Natural killer cell (primary cell): ENCODE measurements at places on chromosomes 4 and X. TPM values are rescaled to one million over a fixed set of nuclear protein-coding genes. Genes with fewer than 3 reads are reported as not detected.
A peak's percentile ranks its signal among the peaks of the same experiment; 100 is the strongest.

Gene SMR3A
- total RNA-seq: not detected

Gene MAGEE2
- not detected for total RNA-seq

Gene FMR1NB
- total RNA-seq: not detected

Gene MAP9
- 10.6 TPM for total RNA-seq

Gene SPACA5
- not detected for total RNA-seq

Gene RTL9
- total RNA-seq: not detected

Gene NIPAL1
- total RNA-seq: not detected

Gene NWD2
- not detected for total RNA-seq

- H3K27ac ChIP-seq: no peak overlapping the region
- H3K4me1 ChIP-seq: no peaks in the 10 kb centered on the region
- no peak overlapping the region for H3K4me3 ChIP-seq
- H3K36me3 ChIP-seq: no peaks in the 10 kb centered on the region
- H3K27me3 ChIP-seq: no peaks in the 10 kb centered on the region
These were observed 211.0 kb upstream of the ADGRL3 start for GRCh38 chr4:60989141-60989540.

DNA sequence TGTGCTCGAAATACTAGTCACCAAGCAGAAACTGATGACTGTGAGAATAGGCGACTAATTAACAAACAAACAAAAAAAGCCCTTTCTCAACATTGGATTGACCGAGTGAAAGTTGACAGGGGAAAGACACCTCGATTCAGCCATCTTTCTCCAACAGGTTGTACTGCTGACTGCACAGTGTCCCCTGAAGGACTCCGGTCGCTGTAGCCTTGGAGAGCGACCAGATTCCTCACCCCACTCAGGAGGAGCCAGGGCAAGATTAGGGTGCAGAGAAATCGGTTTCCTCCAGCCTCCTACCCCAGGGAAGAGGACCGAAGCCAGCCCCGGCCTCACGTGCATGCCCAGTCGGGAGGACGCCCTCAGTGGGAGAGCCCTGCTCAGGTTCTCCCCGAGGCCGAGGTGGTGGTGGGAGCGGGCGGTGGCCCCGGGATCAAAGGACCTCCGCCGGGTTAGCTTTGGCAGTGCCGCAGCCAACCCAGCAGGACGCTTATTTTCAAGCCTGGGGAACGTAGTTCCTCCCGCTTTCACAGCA, 1.1 kb upstream of the RAP1GDS1 start:
- no peaks in the 10 kb centered on the region for H3K27me3 ChIP-seq
- H3K27ac ChIP-seq: peak overlapping the region; percentile 73
- no peak for DNase-seq

DNA sequence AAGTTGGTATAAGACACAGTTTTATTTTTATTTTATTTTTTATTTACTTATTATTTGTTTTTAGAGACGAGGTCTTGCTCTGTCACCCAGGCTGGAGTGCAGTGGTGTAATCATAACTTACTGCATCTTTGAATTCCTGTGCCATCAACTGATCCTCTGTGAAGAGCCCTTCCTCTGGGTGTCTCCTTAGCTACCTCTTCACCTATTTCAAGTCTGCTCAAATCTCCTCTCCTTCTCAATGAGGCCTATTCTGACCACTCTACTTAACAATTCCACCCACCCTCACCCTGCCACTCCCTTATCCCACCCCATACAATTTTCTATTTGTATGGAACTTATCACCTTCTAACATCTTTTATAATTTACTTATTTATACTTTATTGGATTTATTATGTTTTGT, 183.4 kb downstream of the PPP3CA start:
- H3K4me3 ChIP-seq: no peak overlapping the region
- H3K4me1 ChIP-seq: no peaks in the 10 kb centered on the region
- no peaks in the 10 kb centered on the region for H3K36me3 ChIP-seq
- DNase-seq: no peak
- H3K27ac ChIP-seq: no peak overlapping the region
- H3K27me3 ChIP-seq: no peaks in the 10 kb centered on the region

DNA sequence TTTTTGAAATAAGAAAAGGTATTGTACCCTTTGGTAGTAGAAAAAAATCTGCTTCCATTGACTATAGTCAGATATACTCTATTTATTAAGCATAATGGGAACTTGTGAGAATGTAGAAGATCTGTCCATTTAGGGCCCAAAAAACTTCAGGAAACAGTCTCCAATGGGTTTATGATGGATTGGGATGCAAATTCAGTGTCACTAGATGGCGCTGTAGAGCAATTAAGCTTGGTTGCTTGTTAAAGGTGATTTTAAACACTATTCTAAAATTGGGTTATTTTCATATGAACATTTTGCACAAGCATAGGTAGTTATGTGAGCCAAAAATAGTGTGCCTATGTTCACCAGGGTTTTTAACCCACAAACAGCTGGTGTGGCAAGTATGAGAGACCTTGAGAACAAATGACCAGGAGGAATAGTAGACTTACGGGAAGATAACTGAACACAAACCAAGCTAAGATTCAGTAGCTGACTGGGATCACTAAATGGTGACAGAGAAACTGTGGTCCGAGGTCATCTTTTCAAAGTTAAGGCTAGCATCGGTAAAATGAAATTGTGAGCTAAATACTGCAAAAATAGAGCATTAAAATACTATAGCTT, 80.3 kb upstream of the LSM6 start:
- H3K27ac ChIP-seq: no peak overlapping the region
- H3K4me3 ChIP-seq: no peak overlapping the region
- H3K4me1 ChIP-seq: no peaks in the 10 kb centered on the region
- H3K27me3 ChIP-seq: no peaks in the 10 kb centered on the region
- no peaks in the 10 kb centered on the region for H3K36me3 ChIP-seq

DNA sequence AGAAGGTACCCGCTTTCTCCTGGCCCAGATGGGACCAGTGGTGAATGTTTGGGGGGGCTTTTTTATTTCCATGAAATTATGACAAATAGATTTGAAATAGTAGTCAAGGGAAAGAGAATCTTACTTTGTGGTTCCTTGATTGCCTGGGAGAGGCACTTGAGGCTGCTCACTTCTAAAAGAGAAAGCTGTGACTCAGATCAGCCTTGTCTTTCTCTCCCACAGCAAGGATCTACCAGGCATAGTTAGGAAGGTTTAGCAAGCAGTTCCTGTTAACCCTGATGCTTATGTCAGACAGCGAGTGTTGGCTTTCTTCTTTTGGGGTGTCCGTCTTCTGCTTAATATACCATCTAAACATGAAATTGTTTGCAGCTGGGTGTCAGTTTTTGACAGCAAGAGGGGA, 114.5 kb downstream of the TSPAN7 start:
- H3K27ac ChIP-seq: no peak overlapping the region
- no peaks in the 10 kb centered on the region for H3K36me3 ChIP-seq
- DNase-seq: no peak
- no peak overlapping the region for H3K4me3 ChIP-seq

DNA sequence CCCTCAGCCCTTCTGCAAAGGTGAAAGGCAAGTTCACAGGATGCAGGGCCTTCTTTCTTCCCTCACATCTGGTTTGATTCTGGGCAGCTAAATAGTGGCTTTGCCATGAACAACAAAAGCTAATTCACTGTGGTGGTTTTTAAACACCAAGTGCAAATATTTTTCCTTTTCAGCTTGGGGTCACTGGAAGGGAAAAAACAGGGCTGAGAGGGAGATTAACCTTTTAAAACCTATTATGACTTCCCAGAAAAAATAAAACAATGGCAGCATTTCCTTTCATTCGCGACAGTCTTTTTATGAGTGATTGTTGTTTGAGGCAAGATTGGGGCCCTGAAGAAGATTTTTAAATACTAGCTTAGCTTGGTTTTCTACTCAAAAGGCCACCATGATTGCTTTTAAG, 103.7 kb upstream of the SCML1 start:
- H3K4me1 ChIP-seq: no peaks in the 10 kb centered on the region
- no peaks in the 10 kb centered on the region for H3K27me3 ChIP-seq
- DNase-seq: no peak
- H3K36me3 ChIP-seq: no peaks in the 10 kb centered on the region
- no peak overlapping the region for H3K27ac ChIP-seq
- no peak overlapping the region for H3K4me3 ChIP-seq

DNA sequence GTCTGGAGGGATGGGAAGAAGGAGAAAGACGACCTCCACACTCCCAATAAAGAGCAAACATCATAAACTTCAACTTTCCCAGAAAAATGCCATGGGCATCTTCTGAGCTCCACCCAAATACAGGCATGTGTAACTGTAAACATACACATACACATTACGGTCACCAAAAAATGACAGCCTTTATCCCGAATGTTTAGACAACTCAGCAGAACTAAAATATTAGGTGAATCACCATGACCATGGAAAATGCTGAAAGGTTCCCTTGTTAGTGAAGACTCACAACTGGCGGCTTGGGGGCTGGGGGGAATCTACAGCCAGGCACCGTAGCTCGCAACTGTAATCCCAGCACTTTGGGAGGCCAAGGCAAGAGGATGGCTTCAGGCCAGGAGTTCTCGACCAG, 33.0 kb downstream of the PRKX start:
- H3K36me3 ChIP-seq: no peaks in the 10 kb centered on the region
- H3K4me3 ChIP-seq: no peak overlapping the region
- H3K4me1 ChIP-seq: no peaks in the 10 kb centered on the region

GRCh38 chrX:38868941-38869401, 67.7 kb downstream of the MID1IP1 start:
- H3K36me3 ChIP-seq: no peaks in the 10 kb centered on the region
- H3K27ac ChIP-seq: no peak overlapping the region
- no peaks in the 10 kb centered on the region for H3K4me1 ChIP-seq
- no peaks in the 10 kb centered on the region for H3K27me3 ChIP-seq
- no peak for DNase-seq

GRCh38 chr4:145720656-145721055, 40.7 kb downstream of the C4orf51 start:
- H3K4me3 ChIP-seq: no peak overlapping the region
- peaks cover 4% of the 10 kb centered on the region for H3K27me3 ChIP-seq
- no peaks in the 10 kb centered on the region for H3K4me1 ChIP-seq

DNA sequence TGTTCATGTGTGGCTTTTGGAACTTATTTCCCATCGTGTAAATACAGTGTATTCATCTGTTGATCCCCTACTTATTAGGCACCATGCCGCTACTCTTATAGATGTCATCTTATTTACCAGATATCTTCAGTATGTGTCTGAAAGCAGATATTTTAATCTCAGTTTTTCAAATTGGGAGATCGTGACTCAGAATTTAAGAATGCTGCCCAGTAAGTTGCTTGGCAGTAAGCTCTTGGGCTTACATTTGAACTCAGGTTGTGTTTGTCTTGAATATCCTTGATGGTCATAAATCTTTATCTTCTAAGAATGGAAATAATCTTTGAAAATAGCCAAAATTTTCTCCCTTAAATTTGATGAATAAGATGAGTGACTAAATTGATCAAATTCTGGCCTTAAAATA, 45.9 kb upstream of the RPA4 start:
- H3K4me3 ChIP-seq: no peak overlapping the region
- H3K4me1 ChIP-seq: no peaks in the 10 kb centered on the region
- H3K27me3 ChIP-seq: no peaks in the 10 kb centered on the region
- H3K36me3 ChIP-seq: no peaks in the 10 kb centered on the region
- no peak for DNase-seq

DNA sequence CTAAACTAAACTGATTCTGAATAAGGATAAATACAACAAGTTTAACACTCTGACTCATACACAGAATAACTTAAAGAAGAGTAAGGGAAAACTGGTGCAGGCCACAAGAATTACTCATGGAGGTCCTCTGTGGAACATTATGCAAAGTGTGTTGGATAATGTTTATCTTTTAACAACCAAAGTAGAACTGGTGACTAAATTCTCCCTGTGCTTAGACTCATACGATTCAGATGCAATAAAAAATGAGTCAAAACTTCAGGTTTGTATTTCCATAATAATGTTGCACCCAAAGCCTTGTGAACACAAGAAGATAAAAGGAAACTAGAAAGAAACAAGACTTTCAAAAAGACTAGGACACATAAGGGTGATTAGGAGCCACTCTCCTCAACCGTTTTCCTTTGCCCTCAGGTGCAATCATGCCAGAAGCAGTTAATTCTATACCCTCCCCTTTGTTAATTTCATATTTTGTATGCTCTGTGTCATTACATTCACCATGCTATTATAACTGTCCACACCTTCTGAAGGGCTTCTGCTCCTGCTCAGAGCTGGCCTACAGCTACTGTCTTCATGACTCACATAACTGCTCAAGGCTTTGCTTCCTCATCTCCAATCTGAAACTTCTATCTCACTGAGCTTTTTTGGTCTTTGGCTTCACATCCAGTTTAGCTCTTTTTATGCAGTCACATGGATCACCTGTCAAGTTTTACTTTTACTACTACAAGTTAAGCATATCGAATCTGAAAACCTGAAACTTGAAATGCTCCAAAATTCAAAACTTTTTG, 60.2 kb downstream of the KCNIP4 start:
- H3K27me3 ChIP-seq: no peaks in the 10 kb centered on the region
- H3K27ac ChIP-seq: no peak overlapping the region
- DNase-seq: no peak
- H3K36me3 ChIP-seq: no peaks in the 10 kb centered on the region
- H3K4me3 ChIP-seq: no peak overlapping the region

- no peaks in the 10 kb centered on the region for H3K36me3 ChIP-seq
- no peak for DNase-seq
- no peaks in the 10 kb centered on the region for H3K27me3 ChIP-seq
- H3K4me1 ChIP-seq: no peaks in the 10 kb centered on the region
- H3K4me3 ChIP-seq: no peak overlapping the region
- no peak overlapping the region for H3K27ac ChIP-seq
These were observed 116.6 kb downstream of the SHOX start for GRCh38 chrX:747176-747575.

- no peak overlapping the region for H3K4me3 ChIP-seq
- no peaks in the 10 kb centered on the region for H3K27me3 ChIP-seq
- no peak overlapping the region for H3K27ac ChIP-seq
- H3K4me1 ChIP-seq: no peaks in the 10 kb centered on the region
These were observed 27.0 kb upstream of the PDGFC start for GRCh38 chr4:156998500-156999174.

GRCh38 chrX:43551590-43551989, 104.5 kb upstream of the MAOA start:
- no peaks in the 10 kb centered on the region for H3K36me3 ChIP-seq
- no peaks in the 10 kb centered on the region for H3K4me1 ChIP-seq
- DNase-seq: no peak
- H3K27ac ChIP-seq: no peak overlapping the region

- H3K27ac ChIP-seq: no peak overlapping the region
- no peaks in the 10 kb centered on the region for H3K4me1 ChIP-seq
- no peak for DNase-seq
- peaks cover 3% of the 10 kb centered on the region for H3K36me3 ChIP-seq
These were observed 55.3 kb downstream of the ANAPC10 start for GRCh38 chr4:145042601-145043285.

GRCh38 chr4:144633215-144633614, 12.7 kb upstream of the HHIP start:
- no peak overlapping the region for H3K4me3 ChIP-seq
- no peaks in the 10 kb centered on the region for H3K36me3 ChIP-seq
- no peak for DNase-seq
- no peaks in the 10 kb centered on the region for H3K27me3 ChIP-seq

- H3K27ac ChIP-seq: no peak overlapping the region
- H3K4me3 ChIP-seq: no peak overlapping the region
- H3K4me1 ChIP-seq: no peaks in the 10 kb centered on the region
- H3K27me3 ChIP-seq: no peaks in the 10 kb centered on the region
- no peak for DNase-seq
- no peaks in the 10 kb centered on the region for H3K36me3 ChIP-seq
These were observed 27.2 kb upstream of the IGSF1 start for GRCh38 chrX:131316260-131316659.

- no peak overlapping the region for H3K4me3 ChIP-seq
- no peak for DNase-seq
- H3K4me1 ChIP-seq: no peaks in the 10 kb centered on the region
- H3K27me3 ChIP-seq: no peaks in the 10 kb centered on the region
- H3K36me3 ChIP-seq: no peaks in the 10 kb centered on the region
- no peak overlapping the region for H3K27ac ChIP-seq
These were observed 11.9 kb downstream of the TMPRSS11D start for GRCh38 chr4:67871867-67872266.

GRCh38 chrX:101417981-101418841, 10.2 kb downstream of the HNRNPH2 start:
- no peaks in the 10 kb centered on the region for H3K27me3 ChIP-seq
- peak; percentile 42 for DNase-seq
- H3K4me3 ChIP-seq: peak overlapping the region; percentile 74
- H3K4me1 ChIP-seq: peaks cover 20% of the 10 kb centered on the region
- H3K36me3 ChIP-seq: peaks cover 4% of the 10 kb centered on the region
